ENCODE measurements at places on chromosomes 7 and 10. TPM values are rescaled to one million over a fixed set of nuclear protein-coding genes. Genes with fewer than 3 reads are reported as not detected.

TRIM50 gene
- total RNA-seq = 0.44 TPM

GRCh38 chr7:49803812-49804211 is 30.4 kb downstream of the VWC2 start:
- H3K27me3 ChIP-seq = no peaks in the 10 kb centered on the region
- H3K4me3 ChIP-seq = no peak overlapping the region
- H3K4me1 ChIP-seq = no peaks in the 10 kb centered on the region
- no peaks in the 10 kb centered on the region for H3K36me3 ChIP-seq

NFE2L3 gene
- 0.44 TPM for total RNA-seq

DNA sequence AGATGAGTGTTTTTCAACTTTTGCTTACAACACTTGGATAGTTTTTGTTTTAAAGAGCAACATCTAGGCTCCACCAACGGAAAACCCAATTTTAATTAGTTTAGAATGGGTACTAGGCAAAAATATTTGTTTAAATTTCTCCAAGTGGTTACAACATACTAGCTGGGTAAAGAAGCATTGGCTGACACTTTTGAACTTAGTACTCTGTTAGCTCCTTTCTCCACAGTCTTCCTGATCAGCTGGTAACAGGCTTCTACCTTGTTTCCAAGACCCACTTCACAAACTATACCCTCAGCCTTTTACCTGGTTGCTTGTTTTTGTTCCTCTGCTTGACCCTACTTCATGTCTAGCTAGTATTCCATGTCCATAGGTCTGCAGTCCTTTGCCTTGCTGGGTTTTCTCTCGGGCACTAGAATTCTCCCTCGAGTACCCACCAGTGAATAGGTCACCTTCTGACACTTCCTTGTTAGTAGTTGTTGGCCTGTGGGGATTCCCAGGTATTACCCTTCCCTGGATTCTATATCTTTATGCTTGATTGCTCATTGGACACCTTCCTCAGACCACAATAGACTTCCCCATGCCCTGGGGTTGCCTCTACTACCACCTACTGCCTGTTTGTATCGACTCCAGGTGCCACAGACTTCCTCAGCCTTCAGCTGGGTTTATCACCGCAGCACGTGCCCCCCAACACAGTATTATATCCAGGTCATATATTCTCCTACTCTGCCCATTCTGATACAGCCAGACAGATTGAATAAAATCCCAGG is 42.0 kb downstream of the PRPS1L1 start:
- no peak overlapping the region for H3K4me3 ChIP-seq
- H3K4me1 ChIP-seq = no peaks in the 10 kb centered on the region
- no peak for DNase-seq
- H3K36me3 ChIP-seq = no peaks in the 10 kb centered on the region

GRCh38 chr10:6473901-6474370 is 106.1 kb downstream of the PRKCQ start:
- no peaks in the 10 kb centered on the region for H3K27me3 ChIP-seq
- H3K27ac ChIP-seq = no peak overlapping the region
- peaks cover 5% of the 10 kb centered on the region for H3K36me3 ChIP-seq

C10orf62 gene
- not detected for total RNA-seq

- H3K27me3 ChIP-seq = peaks cover 27% of the 10 kb centered on the region
- no peaks in the 10 kb centered on the region for H3K36me3 ChIP-seq
- no peak overlapping the region for H3K27ac ChIP-seq
- H3K4me3 ChIP-seq = no peak overlapping the region
- H3K4me1 ChIP-seq = peaks cover 37% of the 10 kb centered on the region
- no peak for DNase-seq
Measured at GRCh38 chr10:48466611-48467240, 138.1 kb downstream of the ARHGAP22 start.

- H3K4me3 ChIP-seq = no peak overlapping the region
- H3K36me3 ChIP-seq = no peaks in the 10 kb centered on the region
- no peak overlapping the region for H3K27ac ChIP-seq
- H3K27me3 ChIP-seq = no peaks in the 10 kb centered on the region
Measured at GRCh38 chr7:47227762-47228177, 354.1 kb downstream of the TNS3 start.

DNA sequence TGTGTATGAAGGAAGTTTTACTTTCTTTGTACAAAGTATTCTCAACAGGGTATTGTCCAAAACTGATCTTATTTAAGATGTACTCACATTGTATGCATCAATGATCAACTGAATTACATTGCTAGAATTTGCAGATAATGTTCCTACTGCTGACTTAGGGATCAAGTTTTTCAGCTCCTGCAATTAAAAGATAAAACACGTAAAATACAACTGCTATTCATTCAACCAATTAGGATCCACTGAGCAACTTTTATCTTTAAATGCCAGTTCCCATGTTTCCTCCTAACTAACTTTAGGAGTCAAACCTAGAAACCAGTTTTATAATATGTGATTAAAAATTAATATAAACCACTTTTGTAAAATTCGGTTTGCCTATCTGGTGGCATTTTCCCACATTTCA is 35.9 kb downstream of the ITGB1 start:
- peaks cover 33% of the 10 kb centered on the region for H3K36me3 ChIP-seq
- no peaks in the 10 kb centered on the region for H3K27me3 ChIP-seq
- no peaks in the 10 kb centered on the region for H3K4me1 ChIP-seq
- H3K4me3 ChIP-seq = no peak overlapping the region

GRCh38 chr7:148863324-148863723 is 20.8 kb downstream of the EZH2 start:
- H3K27ac ChIP-seq = no peak overlapping the region
- no peaks in the 10 kb centered on the region for H3K4me1 ChIP-seq
- DNase-seq = no peak
- H3K4me3 ChIP-seq = no peak overlapping the region
- no peaks in the 10 kb centered on the region for H3K27me3 ChIP-seq

DNA sequence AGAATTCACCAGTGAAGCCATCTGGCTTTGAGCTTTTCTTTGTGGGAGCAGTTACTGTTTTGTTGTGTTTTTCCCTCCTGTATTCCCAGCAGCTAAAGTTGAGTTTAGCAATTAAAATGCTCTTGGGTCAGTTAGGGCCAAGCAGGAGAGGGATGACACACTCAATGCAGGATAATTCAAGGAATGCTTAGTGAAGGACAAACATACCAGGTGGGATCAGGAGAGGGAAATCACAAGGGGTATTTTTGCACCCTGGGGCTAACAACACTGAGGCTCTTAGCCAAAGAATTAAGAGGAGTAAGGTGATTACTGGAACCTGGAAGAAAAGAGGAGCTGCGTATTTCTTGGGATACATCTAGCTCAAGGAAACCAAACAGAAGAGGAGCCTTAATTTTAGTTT is 82.4 kb upstream of the KCND2 start:
- no peak overlapping the region for H3K4me3 ChIP-seq
- DNase-seq = no peak
- H3K27ac ChIP-seq = no peak overlapping the region
- no peaks in the 10 kb centered on the region for H3K4me1 ChIP-seq

GAD2 gene
- 0.09 TPM for total RNA-seq

HOXA5 gene
- total RNA-seq = 9.4 TPM
